ENCODE measurements at places on chromosomes 6 and 20. TPM values are rescaled to one million over a fixed set of nuclear protein-coding genes. Genes with fewer than 3 reads are reported as not detected.

DNA sequence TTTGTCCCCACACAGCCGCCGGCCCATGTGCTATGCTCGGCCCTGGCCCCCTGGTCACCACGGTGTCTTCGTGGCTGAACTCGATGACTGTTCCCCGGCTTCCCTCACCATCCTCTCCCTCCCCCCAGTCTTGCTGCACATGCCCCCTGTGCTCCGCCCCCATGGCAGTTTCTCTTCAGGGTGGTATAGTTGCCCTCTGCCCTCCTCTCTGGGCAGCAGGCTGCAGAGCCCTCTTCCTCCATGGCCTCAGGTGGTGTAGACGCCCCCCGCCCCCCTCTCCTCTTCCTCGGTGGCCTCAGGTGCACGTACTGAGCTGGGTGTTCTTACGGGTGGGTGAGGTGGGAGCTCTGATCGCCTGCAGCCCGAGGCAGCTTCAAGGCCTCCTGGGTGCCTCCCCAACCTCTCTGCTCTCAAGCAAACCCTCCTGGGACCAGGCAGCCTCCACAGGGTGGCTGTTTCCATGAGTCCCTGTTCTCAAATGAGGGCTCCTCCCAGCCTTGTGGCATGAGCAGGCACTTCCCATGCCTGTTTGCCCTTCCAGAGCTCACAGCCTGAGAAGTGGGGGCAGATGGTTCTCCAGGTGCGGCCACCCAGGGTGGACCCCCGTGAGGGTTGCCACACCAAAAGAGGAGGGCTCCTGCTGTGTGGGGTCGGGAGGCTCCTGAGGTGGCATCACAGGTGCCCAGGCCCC is 24.8 kb downstream of the COL20A1 start:
- DNase-seq: no peak

DNA sequence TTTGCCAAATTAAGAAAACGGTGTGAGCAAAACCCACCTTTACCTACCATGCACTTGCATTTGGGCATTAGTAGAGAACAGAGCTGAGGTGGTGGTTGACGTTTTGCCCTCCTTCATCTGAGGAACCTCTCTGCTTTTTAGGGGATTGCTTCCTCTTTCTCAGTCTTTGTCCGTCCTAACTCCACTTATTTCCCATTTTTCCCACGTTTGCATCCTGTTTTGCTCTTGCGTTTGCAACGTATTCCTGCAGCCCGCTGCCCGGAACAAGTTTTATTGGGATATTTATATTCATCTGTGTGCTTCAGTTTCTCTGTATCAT is 374 bp upstream of the SERINC1 start:
- no peak for DNase-seq

- no peak for DNase-seq
Measured at GRCh38 chr6:4383910-4384638, 248.7 kb upstream of the ECI2 start.

GRCh38 chr20:10201321-10201870 is 17.2 kb upstream of the SNAP25 start:
- no peak for DNase-seq

DNA sequence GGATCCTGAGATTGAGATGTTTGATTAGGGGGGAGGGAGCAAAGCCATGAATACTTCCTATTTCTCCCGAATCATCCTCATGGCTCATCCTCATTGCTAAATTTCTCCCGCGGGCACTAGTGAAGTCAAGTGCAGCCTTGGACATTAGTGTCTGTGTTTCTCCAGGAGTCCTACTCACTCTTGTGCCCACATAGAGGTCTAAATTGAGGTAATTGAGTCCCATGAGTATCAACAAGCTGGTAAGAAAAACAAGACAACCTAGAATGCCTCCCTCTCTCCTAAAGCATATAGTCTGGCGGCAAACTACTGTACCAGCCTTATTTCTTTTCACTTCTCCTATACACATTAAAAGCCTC is 420 bp downstream of the CENPQ start:
- no peak for DNase-seq

RWDD2A gene
- 5.1 TPM for total RNA-seq

SNAP91 gene
- 8.7 TPM for total RNA-seq

Measured in neural crest cell (in vitro differentiated cells).